Activated T-cell treated with anti-CD3 and anti-CD28 coated beads, Interleukin-2, amount 50 U/mL, for 1 hour (primary cell): ENCODE measurements at places on chromosomes 16 and 17.

- no peak for DNase-seq
Measured at GRCh38 chr16:63005356-63005755, 969.1 kb upstream of the CDH8 start.

DNA sequence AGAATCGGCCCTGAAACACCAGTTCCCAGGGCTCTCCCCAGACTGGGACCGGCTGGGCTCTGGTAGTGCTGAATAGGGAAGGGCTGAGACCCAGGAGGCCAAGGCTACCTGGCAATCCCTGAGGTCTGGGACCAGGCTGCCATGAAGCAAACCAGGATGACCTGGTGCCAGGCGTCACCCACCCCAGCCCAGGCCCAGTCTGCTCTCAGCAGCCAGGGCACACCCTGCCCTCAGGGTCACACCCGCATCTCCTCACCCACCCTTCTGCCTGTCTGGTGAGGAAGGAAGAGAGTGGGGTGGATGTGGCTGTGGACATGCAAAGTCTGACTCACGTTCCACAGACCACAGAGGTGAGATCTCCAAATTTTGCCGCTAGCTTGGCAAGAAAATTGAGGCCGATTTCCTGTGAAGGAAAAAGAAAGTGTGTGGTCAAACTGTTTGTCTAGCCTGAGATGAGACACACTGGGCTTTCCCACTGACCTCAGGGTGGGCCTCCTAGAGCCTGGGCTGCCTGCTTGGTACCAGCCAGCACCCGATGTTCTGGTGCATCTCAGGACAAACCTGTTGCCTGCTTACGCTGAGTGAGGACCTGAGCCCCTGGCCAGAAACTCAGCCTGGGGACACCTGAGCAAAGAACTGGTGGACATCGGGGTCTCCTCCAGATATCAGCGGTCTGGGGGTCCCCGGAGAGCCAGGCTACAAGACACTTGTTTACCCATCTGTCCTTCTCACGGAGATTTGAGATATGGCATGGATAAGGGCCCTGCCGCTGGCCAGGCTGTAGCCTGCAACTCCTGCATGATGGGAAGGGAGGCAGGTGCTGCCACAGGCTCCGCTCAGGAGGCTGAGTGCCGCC is 6.3 kb upstream of the RAB37 start:
- DNase-seq = peak; percentile 54

GRCh38 chr17:68853439-68853838 is 101.8 kb downstream of the ABCA8 start:
- no peak for DNase-seq

- no peak for DNase-seq
Measured at GRCh38 chr16:87435372-87436224, 43.5 kb downstream of the MAP1LC3B start.

- no peak for DNase-seq
Measured at GRCh38 chr16:78184238-78185183, 85.1 kb downstream of the WWOX start.
